ENCODE measurements at places on chromosomes 1 and 21.

GRCh38 chr1:168833362-168833761 is 104.4 kb upstream of the DPT start:
- no peak for DNase-seq

GRCh38 chr1:92998821-92999220 is 37.6 kb upstream of the DIPK1A start:
- no peak for DNase-seq

GRCh38 chr1:239810061-239810481 is 281.6 kb upstream of the FMN2 start:
- peak; percentile 38 for DNase-seq

DNA sequence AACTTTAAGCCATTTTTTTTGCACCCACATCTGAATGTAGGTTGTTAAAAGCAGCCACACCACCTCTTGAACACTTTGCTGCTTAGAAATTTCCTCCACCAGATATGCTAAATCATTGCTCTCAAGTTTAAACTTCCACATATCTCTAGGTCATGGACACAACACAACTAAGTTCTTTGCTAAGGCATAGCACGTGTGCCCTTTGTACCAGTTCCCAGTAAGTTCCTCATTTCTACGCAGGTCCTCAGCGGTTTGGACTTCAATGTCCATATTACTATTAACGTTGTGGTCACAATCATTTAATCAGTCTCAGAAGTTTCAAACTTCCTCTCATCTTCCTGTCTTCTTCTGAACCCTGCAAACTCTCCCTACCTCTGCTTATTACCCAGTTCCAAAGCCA is 661.6 kb upstream of the PKN2 start:
- DNase-seq = no peak

Measured in fibroblast of gingiva (primary cell).